ENCODE measurements at places on chromosomes 1 and 21.

GRCh38 chr1:187787736-187788135 is 959.0 kb downstream of the PLA2G4A start:
- no peak for DNase-seq

GRCh38 chr1:168894397-168894903 is 165.4 kb upstream of the DPT start:
- no peak for DNase-seq

- DNase-seq = no peak
Measured at GRCh38 chr1:158002022-158002630, 8.7 kb downstream of the KIRREL1 start.

DNA sequence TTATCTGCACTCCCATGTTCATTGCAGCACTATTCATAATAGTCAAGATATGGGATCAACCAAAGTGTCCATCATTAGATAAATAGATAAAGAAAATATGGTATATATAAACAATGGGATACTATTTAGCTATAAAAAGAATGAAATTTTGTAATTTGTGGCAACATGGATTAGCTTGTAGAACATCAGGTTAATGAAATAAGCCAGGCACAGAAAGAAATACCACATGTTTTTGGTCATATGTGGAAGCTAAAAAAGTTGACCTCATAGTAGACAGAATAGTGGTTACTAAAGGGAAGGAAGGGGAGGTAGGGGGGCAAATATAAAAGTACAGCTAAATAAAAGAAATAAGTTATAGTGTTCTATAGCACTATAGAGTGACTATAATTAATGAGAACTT is 68.5 kb downstream of the SCMH1 start:
- DNase-seq = no peak

- no peak for DNase-seq
Measured at GRCh38 chr1:159867664-159868026, 5.2 kb upstream of the VSIG8 start.

GRCh38 chr1:23567996-23568607 is 8.8 kb upstream of the ID3 start:
- no peak for DNase-seq

DNA sequence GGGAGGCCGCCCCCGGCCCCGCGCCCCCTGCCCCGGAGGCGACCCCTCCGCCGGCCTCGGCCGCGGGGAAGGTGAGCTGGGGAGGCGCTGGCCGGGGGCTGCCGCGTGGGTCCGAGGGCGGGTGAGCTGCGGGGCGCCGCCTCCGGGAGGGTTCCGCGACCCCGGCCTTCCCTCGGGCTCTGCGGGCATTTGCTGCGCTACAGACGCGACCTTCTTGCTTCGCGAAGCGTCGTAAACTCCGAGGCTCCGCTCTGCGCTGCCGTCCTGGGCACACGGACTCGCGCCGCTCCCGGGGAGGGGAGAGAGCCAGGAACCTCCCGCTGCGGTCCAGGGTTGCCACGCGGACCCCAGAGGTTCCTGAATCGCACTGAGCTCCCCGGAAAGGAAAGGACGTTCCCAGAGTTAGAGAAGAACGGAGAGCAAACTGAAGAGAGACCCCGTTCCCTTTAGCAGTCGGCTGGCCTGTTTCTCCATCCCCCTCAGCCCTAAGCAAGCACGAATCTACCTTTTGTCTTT is 345 bp downstream of the SLX9 start:
- DNase-seq = no peak

DNA sequence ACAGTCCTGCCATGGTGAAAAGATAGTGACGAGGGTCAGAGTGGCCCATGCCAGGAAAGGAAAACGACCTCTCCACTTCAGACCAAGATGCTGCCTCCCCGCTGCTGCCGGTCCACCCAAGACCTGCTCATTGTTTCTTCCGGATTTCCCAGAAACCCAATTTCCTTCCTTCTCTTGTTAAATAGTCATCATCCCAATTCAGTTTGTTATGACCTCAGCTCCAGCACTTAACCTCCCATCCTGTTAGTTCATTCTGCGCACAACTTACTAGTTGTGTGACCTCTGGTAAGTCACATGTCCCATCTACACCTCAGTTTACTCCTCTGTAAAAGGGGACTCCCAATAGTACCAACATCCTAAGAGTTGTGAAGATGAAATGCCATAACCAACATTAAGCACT is 29.9 kb upstream of the PPP1R15B start:
- no peak for DNase-seq

- no peak for DNase-seq
Measured at GRCh38 chr21:45293726-45294401, 6.2 kb upstream of the POFUT2 start.

DNA sequence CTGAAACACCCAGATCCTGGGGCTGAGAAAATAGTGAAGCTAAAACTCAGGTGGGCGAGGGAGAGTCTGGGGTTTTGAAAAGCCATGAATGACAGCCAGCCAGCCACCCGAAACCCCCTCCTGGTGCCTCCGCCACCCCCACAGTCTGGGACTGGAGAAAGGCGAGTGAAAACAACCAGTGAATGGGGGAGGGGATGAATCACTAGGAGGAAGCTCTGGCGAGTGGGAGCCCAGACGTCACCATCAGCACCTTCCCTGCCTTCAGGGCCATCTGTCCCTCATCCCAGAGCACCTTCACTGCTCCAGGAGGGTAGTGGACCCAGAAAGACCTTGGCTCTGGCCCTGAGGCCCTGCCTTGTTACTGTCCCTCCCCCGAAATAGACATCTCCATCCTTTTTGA is 9.2 kb downstream of the RORC start:
- no peak for DNase-seq

DNA sequence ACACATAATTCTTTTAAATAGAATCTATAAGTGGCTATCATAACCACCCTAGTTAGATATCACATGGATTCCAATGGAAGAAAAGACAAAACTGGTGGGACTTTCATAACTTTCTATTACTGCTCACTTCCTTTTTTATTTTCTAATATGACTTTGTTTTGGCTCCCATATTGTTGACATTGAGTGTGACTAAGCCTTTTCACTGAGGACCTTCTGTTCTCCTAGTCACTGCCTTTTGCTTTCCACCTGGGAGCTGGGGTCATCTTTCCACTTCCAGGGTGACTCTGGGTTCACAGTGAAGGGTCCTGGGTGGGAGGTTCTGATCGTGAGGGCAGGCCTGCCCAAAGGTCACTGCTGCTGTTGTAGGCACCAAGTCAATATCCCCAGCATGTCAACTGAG is 275.8 kb downstream of the TGFB2 start:
- no peak for DNase-seq
